Cortex of kidney (tissue), 1 donor: ENCODE measurements at places on chromosomes 7 and 10.

- DNase-seq = no peak
Observed at GRCh38 chr7:144384071-144384470, 19.4 kb downstream of the NOBOX start.

- no peak for DNase-seq
Observed at GRCh38 chr10:55200020-55200419, 399.0 kb upstream of the PCDH15 start.

GRCh38 chr7:83643012-83643411 is 5.9 kb downstream of the SEMA3E start:
- no peak for DNase-seq

- no peak for DNase-seq
Observed at GRCh38 chr7:50594734-50595485, 29.7 kb upstream of the DDC start.

DNA sequence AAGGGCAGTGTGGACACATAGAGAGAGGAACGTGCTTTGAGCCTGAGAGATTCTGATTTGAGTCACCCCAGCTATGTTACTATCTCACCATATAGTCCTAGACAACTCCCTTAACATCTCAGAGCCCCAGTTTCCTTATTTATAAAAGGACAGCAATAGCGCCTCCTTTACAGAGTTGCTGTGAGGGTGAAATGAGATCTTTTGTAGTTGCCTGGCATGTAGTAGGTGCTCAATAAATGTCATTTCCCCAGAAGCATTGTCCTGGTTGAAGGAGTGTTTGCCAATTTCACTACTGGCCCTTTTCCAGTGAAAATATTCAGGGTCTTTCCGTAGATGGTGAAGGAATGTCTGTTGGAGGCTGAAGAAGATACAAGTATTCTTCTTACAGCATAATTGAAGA is 51.3 kb upstream of the FAM180A start:
- DNase-seq = no peak

GRCh38 chr10:24344695-24345463 is 135.9 kb downstream of the KIAA1217 start:
- no peak for DNase-seq

DNA sequence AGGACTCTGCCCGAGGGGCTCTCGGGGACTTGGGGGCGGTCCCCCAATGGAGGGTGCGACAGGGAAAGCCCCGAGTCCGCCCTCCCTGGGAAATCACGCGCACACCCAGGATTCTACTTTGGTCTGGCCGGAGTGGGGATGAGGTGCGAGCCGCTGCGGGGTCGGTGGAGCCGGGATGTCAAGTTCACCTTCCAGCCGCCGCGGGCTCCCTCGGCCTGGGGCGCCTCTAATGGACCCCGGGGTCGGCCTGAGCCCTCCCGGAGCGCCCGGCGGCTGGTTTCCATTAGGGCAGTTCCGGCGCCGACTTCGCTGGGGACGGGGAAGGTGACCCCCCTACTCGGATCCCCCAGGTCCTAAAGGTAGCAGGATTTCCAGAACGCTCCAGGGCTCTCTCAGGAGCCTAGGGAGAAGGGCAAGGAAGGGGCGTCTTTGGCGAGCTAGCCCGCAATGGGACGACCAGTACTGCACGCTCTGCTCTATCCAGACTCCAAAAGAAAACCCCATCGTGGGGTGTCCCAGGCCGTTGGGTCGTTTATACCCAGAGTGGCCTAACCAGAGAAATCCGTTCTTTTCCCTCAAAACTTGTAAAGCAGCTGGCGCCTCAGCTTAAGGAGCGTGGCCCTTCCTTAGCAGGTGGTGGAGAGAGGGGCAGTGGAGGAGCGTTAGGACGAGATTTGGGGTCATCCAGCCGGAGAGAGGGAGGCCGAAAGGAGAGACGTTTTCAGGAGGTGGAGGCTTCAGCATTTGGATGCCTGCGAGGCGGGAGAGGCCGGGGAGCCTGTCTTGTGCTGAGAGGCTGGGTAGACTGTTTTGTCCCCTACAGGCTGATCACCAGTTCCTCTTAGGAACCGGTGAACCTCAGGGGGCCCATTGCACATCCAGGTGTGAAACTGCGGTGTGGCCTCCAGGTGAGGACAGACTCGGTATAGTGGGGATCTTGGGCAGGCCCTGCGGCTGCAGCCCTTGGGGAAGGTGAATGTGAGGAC is 860 bp upstream of the WDR86 start:
- no peak for DNase-seq

GRCh38 chr10:123269675-123270074 is 115.5 kb downstream of the BUB3 start:
- DNase-seq = no peak

- no peak for DNase-seq
Observed at GRCh38 chr10:65710306-65710705, 1215.5 kb upstream of the LRRTM3 start.

DNA sequence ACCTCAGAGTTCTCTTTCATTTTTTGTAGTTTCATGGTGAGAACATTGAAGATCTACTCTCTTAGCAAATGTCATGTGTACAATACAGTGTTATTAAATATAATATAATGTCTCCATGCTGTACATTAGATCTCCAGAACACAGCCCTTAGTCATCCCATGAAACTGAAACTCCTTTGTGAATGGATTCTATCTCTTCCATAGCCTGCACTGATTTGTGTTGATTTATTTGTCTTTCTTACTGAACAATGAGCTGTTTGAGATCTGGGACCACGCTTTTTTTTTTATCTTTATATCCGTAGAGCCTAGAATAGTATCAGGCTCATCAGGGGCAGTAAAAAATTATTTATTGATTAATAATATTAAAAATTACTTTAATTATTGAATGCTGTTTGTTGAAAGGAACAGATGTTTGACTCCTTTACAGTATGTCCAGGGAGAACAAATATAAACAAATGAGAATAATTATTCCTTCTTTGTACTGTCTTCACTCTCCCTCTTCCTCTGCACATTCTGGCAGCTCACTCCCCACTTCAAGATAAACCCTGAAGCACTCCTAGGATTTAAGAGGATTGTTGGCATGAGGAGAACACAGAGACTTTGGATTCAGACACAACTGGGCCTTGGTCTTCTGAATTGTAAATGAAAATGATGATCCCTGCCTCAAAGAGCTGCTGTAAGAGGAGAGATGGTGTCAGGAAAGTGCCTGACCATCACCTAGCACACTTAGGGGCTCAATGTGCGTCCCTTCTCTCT is 81.6 kb upstream of the MSRB2 start:
- DNase-seq = no peak

GRCh38 chr7:110621289-110621688 is 469.6 kb upstream of the LRRN3 start:
- no peak for DNase-seq

DNA sequence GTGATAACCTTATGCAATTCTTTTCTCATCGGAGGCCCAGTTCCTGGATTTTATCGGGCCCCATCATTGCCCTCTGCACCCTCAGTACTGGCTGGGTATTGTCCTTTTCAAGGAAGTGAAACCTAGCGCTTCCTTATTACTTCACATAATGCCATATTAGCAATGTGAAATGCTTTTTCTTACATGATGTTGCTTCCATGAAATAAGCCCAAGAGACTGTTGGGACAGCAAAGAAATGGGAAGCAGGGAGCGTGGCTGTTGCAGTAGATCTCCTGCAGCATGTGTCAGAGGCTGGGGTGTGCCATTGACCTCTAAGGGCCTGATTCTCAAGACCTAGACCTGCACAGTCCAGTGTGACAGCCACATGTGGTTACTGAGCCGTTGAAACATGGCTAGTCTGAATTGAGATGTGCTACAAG is 8.1 kb downstream of the CHN2 start:
- no peak for DNase-seq

DNA sequence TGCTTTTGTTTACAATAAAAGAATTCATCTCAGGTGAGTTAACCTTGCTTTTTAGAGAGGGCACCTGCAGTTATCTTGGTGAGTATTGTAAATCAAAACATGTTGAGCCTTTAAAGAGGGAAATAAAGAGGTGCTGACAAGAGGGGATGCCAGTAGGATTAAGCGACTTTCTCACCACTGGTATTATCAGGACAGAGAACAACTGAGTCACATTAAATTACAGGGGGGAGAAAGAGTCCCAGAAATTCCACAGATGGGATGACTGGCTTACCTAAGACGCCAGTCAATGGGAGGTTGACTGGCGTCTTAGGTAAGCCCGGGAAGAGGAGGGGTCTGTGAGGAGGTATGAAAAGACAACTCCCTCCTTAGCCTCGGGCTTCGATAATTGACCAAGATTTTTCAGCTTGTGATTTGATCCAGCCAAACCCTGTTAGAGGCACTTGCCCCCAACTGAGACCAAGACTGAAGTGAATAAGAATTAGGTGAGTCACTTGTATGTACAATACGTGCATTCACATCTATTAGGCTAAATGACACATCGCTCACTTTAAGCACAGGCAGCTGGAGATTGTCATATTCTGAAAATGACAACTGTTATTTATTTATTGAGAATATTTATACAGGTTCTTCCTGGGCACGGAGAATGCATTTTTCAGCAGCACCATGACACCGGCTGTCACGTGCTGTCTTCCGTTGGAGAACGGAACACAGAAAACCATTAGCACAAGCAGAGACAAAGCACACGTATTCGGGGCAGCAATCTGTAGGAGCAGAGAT is 117.6 kb downstream of the SEM1 start:
- DNase-seq = no peak

DNA sequence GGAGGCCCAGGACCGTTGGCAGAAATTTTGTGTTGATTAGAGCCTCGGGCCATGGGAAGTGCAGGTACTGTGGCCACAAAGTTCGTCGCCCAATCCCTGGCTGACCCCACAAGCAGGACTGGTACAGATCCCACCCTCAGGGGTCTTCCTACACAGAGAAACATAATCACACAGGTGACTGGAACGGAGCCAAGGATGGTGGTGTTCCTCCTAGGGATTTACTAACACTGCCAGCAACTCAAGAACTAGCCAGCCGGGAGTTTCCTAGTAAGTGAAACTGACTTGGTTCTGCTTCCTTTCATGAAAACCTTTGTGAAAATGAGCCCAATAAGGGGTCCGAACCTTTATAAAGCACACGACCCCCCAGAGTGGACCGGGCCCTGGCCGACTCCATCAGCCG is 5.7 kb downstream of the CUX1 start:
- no peak for DNase-seq

- DNase-seq = no peak
Observed at GRCh38 chr10:121578965-121579364, 19.3 kb downstream of the FGFR2 start.

DNA sequence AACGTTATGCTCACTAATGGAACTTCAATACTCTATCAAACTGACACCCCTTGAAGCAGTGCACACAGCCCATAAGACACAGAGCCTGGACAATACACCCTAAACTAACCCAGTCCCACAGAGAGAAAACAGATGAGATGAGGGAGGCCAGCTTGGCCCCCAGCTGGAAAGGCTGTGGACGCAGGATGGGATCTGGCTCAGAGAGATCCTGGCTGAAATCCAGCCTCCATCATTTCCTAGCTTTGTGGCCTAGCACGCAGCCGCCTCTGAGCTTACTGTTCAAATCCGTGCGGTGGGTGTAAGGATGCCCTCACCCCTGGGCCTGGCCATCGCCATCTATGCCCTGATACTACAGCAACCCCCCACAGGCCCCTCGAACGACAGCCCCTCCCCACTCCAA is 32.7 kb downstream of the SNX8 start:
- DNase-seq = no peak
